Kidney (tissue), 22 donors: ENCODE measurements at places on chromosomes 11 and 22. TPM values are rescaled to one million over a fixed set of nuclear protein-coding genes. Genes with fewer than 3 reads are reported as not detected.

DNA sequence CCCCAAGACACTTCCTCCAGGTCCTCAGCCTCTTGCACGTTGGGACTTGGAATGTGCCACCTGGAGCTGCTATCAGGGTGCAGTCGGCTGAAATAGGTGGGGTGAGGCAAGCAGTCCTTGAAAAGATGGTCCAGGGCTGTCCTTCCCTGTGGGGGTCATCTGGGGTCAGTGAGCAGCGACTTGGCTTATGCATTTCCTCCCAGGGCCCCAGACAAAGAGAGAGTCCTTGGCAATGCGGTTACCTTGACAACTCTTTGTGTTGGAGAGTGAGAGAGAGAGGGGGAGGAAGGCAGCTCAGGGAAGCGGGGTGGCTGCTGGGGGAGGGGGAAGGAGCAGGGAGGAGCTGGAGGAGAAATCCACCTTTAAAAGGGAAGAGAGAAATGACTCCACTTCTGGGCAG lies 93.8 kb downstream of the MIAT start:
- peak; percentile 85 for DNase-seq

DNA sequence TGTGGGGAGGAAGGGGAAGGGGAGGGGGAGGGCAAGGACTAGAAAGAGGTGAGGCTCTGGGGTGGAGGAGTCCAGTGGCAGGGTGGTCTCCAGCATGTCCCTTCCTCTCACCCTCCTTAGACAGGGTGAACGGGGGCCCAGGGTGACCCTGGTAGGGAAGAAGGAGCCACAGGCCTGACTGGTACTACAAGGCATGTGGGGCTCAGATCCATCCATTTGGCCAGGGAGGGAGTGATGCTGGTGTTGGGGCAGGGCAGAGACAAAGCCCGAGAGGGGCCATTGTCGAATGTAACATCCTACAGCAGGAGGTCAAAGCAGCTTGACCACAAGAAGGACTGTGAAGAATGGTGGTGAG lies 69.0 kb upstream of the SHISAL1 start:
- DNase-seq, result no peak

- no peak for DNase-seq
Measured at GRCh38 chr11:106092446-106092845, 15.0 kb downstream of the AASDHPPT start.

- peak; percentile 52 for DNase-seq
Measured at GRCh38 chr22:49230194-49230577, 597.5 kb downstream of the BRD1 start.

GRCh38 chr11:9922806-9923205 lies 258.9 kb downstream of the SWAP70 start:
- peak; percentile 66 for DNase-seq

GRCh38 chr11:73156114-73156513 lies 14.0 kb upstream of the FCHSD2 start:
- no peak for DNase-seq

DNA sequence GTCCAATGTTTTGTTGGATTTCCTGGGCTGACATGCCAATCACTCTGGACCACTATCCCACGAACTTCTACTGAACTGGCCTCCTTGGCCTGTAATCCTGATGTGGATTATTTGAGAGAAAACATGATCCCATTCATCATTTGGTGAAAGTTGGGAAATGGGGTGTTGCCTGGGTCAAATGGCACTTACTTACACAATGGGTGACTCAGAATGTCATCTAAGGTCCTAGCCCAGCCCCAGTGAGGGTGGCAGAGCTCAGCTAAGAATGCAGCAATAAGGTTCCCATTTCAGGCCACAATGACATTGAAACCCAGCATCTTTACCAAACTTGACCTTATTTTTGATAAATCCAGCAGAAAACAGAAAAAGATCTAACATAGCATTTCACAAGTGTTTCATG lies 8.0 kb upstream of the DSCAML1 start:
- DNase-seq, result no peak

The RELA gene
- 34.8 TPM for polyA plus RNA-seq

GRCh38 chr22:37742376-37743171 lies 45.7 kb downstream of the TRIOBP start:
- DNase-seq, result no peak

- DNase-seq, result no peak
Measured at GRCh38 chr11:130338667-130339066, 23.9 kb upstream of the ZBTB44 start.

DNA sequence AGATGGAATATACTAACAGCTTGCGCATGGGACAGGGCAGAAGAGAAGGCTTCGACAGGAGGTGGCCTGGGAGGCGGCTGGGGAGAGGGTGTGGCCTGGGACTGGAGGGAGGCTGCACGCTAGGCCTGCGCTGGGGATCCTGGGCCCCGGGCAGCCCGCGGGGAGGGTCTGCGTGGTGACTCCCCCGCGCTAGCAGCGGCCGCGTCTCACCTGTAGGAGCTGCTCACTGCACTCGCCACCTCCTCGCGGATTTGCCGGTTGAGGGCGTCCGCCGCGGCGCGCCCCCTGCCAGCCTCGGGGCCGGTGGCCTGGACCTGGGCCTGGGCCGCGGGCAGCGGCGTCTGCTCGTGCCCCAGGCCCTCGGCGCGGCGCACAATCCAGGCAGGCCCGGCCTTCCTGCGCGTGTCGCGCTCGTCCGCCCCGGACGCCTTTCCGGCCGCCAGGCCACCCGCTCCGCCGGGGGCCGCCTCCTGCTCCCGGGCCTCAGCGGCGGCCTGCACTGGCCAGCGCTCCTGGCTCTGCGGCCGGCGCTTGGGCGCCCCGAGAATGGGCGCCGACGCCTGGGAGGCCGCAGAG lies 1.5 kb downstream of the MAP6 start:
- peak; percentile 36 for DNase-seq
